ENCODE measurements at places on chromosomes 12 and 14.

GRCh38 chr12:47268501-47269454 is 189.0 kb upstream of the AMIGO2 start:
- DNase-seq: no peak

GRCh38 chr14:50955373-50956043 is 11.2 kb upstream of the PYGL start:
- DNase-seq: peak; percentile 9

DNA sequence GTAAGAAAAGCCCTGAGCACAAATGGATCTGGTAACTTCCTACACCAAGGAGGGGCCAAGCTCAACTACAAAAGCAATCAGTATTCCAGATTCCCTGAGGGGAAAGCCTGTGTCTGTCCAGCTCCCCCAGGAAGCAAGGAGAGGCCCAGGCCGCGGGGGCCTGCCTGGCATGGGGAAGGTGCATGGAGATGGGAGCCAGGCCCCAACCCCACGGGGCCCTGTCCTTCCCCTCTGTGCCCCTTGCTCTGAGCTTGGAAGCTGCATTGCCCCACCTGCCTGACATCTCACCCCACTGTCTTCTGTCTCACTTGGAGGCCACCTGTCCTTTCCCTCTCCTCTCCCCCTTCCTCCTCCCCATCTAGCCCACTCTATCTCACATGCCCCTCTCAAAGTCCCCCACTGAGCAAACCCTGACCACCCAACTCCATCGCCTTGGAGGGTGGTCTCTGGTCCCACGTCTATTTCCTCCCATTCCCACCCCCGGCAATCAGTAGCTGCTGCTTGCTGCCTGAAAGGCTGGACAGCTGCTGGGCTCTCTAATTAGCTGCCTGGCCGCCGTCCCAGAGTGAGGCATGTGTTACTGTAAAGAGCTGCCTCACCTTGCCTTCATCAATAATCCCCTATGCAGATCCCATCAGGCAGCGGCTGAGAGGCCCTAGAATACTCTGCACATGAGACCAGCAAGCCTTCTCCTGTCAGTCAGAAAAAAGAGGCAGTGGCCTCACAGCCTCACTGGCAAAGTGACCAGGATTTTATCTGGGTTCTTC is 3.4 kb upstream of the TMEM229B start:
- no peak for DNase-seq

DNA sequence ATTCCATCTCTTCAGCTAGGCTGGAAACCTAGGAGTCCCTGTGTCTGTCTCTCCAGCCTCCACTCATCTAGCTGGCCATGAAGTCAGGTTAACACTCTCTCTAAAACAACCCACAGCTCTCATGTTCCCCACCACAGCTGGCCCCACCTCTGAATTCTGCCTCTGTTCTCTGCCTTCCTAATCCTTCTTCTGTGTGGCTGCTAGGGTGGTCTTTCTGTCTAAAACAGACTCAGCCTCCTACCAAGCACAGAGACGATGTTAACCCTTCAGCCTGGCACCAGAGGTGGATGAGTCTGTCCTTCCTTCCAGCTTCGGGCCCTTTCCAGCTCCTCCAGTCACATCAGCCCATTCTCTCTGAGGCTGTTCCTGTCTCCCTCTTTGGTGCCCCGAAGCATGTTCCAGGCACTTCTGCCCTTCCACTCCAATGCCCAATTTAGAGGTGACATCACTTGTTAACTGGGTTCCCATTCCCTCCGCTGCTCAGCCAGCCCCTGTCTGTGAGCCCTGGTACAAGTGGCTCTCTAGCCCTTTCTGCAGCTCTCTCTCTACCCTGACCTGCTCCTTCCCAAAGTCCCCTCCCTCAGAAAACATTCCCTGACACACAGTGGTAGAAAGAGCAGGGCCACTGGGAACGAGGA is 9.1 kb downstream of the FIGNL2 start:
- DNase-seq: no peak

DNA sequence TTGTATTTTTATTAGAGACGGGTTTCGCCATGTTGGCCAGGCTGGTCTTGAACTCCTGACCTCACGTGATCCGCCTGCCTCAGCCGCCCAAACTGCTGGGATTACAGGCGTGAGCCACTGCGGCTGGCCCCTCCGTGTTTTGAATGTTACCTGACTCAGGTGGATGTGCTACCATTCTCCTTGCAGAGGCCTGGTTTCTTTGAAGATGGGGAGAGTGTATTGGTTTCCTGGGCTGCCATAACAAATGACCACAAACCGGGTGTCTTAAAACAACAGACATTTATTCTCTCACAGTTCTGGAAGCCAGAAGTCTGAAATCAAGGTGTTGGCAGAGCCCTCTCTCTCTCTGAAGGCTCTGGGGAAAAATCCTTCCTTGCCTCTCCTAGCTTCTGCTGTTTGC is 98.0 kb downstream of the IRF2BPL start:
- no peak for DNase-seq

DNA sequence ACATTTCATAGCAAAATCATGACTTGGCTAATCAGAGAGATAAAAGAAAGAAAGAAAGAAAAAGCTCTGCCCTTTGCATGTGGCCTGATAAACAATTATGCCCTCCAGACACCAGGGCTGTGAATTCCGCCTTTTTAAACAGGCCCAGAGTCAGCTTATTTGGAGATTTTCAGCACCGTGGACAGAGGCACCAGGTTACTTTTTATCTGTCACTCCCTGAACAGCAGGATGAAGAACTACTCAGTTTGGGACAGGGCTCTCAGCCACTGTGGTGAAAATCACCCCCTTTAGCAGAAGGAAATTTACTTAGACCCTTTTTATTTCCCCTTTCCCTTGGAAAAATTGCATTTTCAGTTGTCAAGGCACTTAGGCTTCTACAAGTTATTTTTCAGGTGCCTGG is 359.9 kb downstream of the NRXN3 start:
- peak; percentile 32 for DNase-seq

- no peak for DNase-seq
Measured at GRCh38 chr12:2649201-2650030, 145.4 kb upstream of the FKBP4 start.

Data from NAMALWA (cell line).